ENCODE measurements at places on chromosomes 4 and X. TPM values are rescaled to one million over a fixed set of nuclear protein-coding genes. Genes with fewer than 3 reads are reported as not detected.

The CDKL5 gene
- total RNA-seq: 12.8 TPM

The GPR34 gene
- 3.4 TPM for total RNA-seq

The SFRP2 gene
- total RNA-seq: not detected

- no peak overlapping the region for H3K4me3 ChIP-seq
- H3K36me3 ChIP-seq: no peaks in the 10 kb centered on the region
- H3K27ac ChIP-seq: no peak overlapping the region
- H3K27me3 ChIP-seq: no peaks in the 10 kb centered on the region
Observed at GRCh38 chr4:85744950-85745349, 270.0 kb downstream of the ARHGAP24 start.

The FRMPD3 gene
- total RNA-seq: 4.1 TPM

DNA sequence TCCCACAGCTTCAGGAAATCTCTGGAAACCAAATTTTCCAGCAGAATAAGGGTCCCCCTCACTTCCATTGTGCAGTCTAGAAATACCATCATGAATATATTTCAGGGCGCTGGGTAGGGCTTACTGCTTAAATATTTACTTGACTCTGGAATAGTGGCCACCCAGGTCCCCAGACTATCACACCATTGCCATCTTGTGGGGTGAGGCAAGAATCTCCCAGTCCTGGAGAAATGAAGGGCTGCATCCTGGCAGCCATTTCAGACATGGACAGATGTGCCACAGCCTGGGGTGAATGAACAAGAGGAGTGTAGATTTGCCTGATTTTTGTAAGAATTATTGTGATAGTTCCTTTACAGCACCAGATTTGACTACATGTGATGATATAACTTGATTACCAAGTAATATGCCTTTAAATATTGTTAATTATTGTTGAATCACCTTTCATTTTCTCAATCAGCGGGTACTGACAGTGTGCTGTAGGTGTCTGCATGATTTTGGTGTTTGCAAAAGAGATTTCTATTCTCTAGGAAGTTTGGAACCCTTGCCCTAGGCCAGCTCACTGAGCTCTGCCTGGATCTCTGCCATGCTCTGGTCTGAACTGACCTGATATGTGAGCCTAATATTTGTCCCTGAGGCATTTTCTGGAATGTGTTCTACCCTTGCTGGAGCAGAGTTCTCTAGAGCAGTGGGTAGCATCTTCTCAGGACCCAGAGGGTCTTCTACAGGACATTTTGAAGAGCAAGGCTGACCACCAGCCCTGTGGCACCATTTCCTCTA, 183.4 kb downstream of the KIT start:
- no peak overlapping the region for H3K27ac ChIP-seq
- H3K27me3 ChIP-seq: no peaks in the 10 kb centered on the region
- no peaks in the 10 kb centered on the region for H3K36me3 ChIP-seq
- H3K4me1 ChIP-seq: no peaks in the 10 kb centered on the region

DNA sequence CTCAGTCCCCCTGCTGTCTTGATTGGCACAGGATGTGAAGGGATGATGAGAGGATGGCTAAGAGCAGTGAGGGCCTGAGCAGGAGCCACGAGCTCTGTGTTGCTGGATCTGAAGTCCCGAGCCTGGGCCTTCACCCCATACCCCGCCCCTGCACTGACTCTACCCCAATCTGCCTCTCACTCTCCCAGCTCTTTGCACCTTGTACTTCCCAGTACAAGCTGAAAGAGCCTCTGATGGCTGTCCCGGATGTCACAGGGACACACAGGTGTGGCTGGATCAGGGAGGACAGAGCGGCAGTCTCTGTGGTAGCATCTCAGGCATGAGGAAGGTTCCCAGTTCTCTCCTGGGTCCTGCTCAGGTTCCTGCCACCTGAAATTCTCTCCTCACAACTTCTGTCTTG, 103.6 kb downstream of the CHIC2 start:
- H3K36me3 ChIP-seq: no peaks in the 10 kb centered on the region
- no peaks in the 10 kb centered on the region for H3K4me1 ChIP-seq
- no peak overlapping the region for H3K4me3 ChIP-seq
- H3K27me3 ChIP-seq: no peaks in the 10 kb centered on the region

DNA sequence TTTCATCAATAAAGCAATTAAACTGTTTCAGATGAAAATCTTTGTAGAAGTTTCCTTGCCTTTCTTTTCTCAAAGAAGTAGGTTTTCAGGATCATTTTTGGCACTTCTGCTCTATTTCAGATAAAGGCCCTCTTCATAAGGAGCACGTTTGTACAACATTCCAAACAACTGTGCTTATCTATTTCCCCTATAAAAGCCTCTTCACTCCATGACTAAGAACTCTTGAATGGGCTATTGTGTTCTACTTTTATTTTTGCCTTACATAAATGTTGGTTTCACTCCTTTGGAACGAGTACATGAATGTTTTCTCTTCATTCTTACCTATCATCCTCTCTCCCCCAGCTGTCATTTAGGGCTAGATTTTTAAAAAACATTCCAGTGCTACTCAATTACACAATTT, 288.0 kb upstream of the PPP1R2C start:
- DNase-seq: no peak
- H3K36me3 ChIP-seq: no peaks in the 10 kb centered on the region
- H3K4me3 ChIP-seq: no peak overlapping the region
- H3K27me3 ChIP-seq: no peaks in the 10 kb centered on the region
- no peak overlapping the region for H3K27ac ChIP-seq

- no peaks in the 10 kb centered on the region for H3K4me1 ChIP-seq
- no peaks in the 10 kb centered on the region for H3K27me3 ChIP-seq
- no peak overlapping the region for H3K4me3 ChIP-seq
Observed at GRCh38 chr4:56197387-56197786, 189.9 kb downstream of the AASDH start.

DNA sequence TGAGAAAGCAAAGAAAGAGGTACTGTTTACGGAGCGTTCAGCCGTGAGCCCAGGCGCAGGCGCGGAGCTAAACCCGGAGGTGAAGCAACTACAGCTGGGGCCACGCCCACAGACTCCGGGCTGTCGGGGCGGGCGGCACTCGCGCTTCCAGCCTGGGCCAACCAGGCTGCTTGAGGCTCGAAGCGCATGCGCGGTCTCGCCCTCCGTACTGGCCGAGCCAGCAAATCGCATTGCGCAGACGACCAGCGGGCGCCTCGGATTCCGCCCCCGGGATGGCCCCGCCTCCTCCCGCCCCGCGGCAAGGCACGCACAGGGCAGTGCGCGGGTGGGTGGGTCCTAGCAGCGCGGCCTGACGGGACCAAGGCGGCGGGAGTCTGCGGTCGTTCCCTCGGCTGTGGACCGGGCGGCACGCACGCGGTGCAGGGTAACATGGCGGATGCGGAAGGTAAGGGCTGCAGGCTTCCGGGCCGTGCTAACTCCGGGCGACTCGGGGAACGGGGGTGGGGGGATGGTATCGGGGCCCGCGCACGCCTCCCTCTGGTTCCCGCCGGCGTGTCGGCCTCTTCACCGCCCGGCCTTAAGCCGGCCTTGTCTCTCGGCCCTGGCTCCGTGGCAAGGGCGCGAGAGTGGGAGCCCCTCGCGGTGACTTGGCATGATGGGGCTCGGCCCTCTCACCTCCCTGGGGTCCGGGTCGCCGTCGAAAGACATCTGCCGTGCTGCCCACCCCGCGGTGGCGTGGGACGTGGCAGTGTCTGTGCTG, at the start of gene DKC1:
Gene DKC1, plus strand, starts transcription at position 328 of the 760 bp plus-strand sequence. Its CDS starts 102 bp downstream, at position 430.
- no peak within 1 kb of the TSS for H3K27ac ChIP-seq
- H3K27me3 ChIP-seq: no peaks in the 10 kb centered on the region
- H3K36me3 ChIP-seq: no peaks in the 10 kb centered on the region
- peak; percentile 94 for DNase-seq
- peak within 1 kb of the TSS; percentile 46 for H3K4me3 ChIP-seq

- no peaks in the 10 kb centered on the region for H3K4me1 ChIP-seq
- no peaks in the 10 kb centered on the region for H3K27me3 ChIP-seq
- no peaks in the 10 kb centered on the region for H3K36me3 ChIP-seq
- no peak for DNase-seq
Observed at GRCh38 chr4:8819473-8820177, 52.0 kb downstream of the HMX1 start.

DNA sequence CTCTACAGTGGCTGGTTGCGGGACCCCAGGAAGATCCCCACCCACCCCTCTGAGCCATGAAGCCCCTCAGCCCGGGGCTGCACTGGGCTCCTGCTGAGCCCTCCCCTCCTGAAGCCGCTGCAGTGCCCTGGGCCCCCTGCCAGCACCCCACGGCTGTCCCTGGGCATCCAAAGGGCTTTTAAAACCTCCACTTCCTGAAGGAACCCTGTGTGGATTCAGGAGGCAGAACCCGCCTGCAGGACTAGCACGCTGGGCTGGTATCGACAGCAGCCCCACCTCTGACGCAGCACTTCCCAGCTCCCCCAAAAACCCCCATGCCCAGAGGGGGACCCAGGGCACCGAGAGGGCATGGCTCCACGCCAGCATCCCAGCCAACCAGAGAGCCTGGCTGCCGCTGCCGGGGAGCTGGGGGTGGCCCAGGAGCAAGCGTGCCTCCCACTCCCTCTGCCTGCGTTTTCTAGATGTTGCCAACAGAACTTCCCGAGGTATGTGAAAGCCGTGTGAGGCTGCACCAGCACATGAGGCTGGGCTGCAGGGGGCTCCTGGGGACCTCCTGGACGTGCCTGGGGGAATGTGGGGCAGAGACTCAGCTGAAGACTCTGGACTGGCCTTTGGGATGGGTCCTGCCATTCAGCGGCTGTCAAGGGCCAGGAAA, 6.3 kb downstream of the MXD4 start:
- peak; percentile 81 for DNase-seq
- no peaks in the 10 kb centered on the region for H3K27me3 ChIP-seq
- H3K36me3 ChIP-seq: no peaks in the 10 kb centered on the region

DNA sequence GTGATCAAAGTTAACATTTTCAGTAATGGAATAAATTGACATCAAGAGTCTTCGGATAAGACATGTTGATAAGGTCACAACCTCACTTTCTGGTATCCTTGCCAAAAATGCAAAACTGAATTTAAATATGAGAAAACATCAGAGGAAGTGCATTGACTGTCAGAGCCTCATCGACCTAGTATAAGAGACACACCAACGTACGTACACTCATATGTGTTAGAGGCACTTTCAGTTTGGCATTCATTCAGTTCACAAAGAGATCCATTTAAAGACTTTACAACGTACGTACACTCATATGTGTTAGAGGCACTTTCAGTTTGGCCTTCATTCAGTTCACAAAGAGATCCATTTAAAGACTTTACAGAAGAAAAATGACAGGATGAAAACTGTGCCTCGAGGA, 280.3 kb downstream of the INPP4B start:
- no peaks in the 10 kb centered on the region for H3K4me1 ChIP-seq
- no peak overlapping the region for H3K27ac ChIP-seq
- H3K36me3 ChIP-seq: no peaks in the 10 kb centered on the region
- no peak for DNase-seq
- H3K27me3 ChIP-seq: no peaks in the 10 kb centered on the region

DNA sequence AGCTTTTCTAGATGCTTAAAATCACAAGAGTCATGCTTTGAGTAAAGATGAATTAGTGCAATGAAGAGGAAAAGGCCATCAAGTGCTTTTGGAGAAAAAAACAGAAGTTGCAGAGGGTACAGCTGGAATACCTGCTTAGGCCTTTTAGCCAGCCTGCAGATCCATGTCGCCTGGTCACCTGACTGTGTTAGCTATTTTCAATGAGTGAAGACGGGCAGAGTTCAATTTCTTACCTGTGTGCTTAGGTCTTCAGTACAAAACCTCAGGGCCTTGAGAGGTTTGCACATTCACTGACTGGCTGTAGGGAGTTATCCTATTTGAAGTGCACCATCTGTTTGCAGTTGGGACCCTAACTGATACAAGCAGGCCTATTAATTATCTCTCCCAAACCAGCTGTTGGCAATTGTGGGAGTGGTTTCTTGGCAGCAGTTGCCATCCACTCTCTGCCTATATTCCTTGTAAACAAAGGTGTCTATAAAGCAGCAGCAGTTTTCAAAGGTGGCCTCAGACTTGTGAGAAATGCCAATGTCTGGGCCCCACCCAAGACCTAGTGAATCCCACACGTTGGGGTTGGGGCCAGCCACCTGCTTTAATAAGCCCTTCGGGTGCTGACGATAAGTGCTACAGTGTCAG, 16.3 kb upstream of the FAT1 start:
- H3K27me3 ChIP-seq: no peaks in the 10 kb centered on the region
- no peak overlapping the region for H3K4me3 ChIP-seq
- no peak overlapping the region for H3K27ac ChIP-seq
- no peaks in the 10 kb centered on the region for H3K4me1 ChIP-seq
- no peak for DNase-seq
- no peaks in the 10 kb centered on the region for H3K36me3 ChIP-seq

The BEND2 gene
- not detected for total RNA-seq

DNA sequence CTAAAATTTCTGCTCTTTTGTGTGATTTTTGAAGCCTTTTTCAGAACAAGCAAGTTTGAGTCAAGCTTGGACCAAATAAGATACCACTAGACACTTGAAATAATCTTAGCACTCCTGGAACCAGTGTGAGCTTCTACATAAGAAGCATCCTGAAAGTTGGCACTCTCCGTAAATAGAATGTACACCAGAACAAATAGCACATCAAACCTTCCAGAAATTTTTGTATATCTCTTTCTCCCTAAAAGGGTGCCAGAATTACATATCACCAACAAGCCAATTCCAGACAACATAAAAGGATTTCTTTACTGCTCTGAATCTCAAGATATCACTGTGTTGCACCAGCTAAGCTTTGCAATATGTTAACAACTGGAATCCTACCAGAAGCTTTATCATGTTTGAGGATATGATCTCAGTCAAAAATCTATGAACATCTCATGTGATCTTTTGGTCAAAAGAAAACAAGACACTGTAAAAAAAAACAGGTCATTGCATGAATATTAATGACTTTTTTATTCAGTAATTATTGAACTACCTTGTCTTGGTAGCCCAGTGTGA, 117.2 kb downstream of the PRSS12 start:
- H3K27me3 ChIP-seq: no peaks in the 10 kb centered on the region
- H3K27ac ChIP-seq: no peak overlapping the region
- H3K4me1 ChIP-seq: no peaks in the 10 kb centered on the region
- H3K36me3 ChIP-seq: no peaks in the 10 kb centered on the region

The DDX60 gene
- total RNA-seq: 24.2 TPM

- H3K27ac ChIP-seq: no peak overlapping the region
- DNase-seq: no peak
- H3K27me3 ChIP-seq: no peaks in the 10 kb centered on the region
- H3K36me3 ChIP-seq: no peaks in the 10 kb centered on the region
Observed at GRCh38 chr4:80229128-80229527, 31.8 kb downstream of the PRDM8 start.

DNA sequence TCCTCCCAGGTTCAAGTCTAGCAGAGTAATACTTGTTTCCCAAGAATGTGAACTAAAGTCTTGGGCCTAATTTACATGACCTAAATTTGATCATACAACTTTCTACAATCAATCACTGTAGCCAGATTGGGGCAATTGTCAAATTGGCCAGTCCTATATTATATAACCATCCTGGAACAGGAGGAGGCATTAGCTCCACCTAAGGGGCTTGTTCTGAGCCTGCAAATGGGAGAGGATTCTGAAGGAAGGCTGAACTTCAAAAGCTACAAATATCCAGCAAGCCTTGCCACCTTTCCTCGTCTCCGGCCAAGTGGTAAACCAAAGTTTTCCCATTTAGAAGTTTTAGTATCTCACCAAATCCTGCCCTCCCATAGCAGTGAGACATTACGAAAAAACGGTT, 1289.6 kb upstream of the TENM3 start:
- no peaks in the 10 kb centered on the region for H3K4me1 ChIP-seq
- DNase-seq: no peak
- no peaks in the 10 kb centered on the region for H3K36me3 ChIP-seq
- no peaks in the 10 kb centered on the region for H3K27me3 ChIP-seq

The PHKA1 gene
- 11.4 TPM for total RNA-seq

The PAQR3 gene
- 13.4 TPM for total RNA-seq

All from ovary (tissue), 10 donors.